ENCODE measurements at places on chromosomes 1 and 21. TPM values are rescaled to one million over a fixed set of nuclear protein-coding genes. Genes with fewer than 3 reads are reported as not detected.

GRCh38 chr1:182674346-182675246 lies 9.8 kb downstream of the RGS8 start:
- DNase-seq, result peak; percentile 14

- DNase-seq, result peak; percentile 33
Observed at GRCh38 chr1:41650028-41650880, 165.8 kb upstream of the EDN2 start.

GRCh38 chr1:20358761-20359263 lies 68.1 kb downstream of the VWA5B1 start:
- peak; percentile 77 for DNase-seq

The LINGO4 gene
- total RNA-seq, result 0.17 TPM

- no peak for DNase-seq
Observed at GRCh38 chr1:175690298-175690697, 53.1 kb downstream of the TNR start.

The SHE gene
- total RNA-seq, result 12.0 TPM

DNA sequence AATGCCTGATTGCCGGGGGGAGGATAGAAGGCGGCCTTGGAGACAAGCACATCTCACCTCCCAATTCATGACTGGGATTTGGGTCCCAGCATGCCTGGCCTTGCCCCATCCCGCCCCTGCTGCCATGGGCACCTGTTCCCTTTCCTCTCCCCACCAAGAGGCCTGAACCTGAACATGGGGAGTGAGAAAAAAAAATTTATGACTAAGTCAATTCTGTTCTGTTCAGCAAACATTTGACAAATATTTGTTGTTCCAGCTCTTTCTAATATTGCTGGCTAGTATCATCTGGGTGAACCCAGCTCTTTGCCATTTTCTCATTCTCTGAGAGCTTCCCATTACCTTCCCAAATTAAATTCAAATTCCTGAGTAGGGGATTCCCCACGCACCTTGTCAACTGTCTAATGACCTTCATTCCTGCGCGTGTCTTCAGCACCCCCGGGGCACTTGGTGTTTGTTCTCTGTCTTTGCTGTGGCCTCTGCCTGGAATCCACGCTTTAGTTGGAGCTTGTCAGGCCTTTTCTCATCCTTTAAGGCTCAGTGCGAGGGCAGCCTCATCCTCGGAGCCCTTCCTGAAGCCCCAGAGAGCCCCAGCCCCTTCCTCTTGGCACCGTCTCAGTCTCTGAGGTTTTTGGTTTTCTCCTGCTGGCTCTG lies 42.8 kb downstream of the ARHGEF10L start:
- no peak for DNase-seq

DNA sequence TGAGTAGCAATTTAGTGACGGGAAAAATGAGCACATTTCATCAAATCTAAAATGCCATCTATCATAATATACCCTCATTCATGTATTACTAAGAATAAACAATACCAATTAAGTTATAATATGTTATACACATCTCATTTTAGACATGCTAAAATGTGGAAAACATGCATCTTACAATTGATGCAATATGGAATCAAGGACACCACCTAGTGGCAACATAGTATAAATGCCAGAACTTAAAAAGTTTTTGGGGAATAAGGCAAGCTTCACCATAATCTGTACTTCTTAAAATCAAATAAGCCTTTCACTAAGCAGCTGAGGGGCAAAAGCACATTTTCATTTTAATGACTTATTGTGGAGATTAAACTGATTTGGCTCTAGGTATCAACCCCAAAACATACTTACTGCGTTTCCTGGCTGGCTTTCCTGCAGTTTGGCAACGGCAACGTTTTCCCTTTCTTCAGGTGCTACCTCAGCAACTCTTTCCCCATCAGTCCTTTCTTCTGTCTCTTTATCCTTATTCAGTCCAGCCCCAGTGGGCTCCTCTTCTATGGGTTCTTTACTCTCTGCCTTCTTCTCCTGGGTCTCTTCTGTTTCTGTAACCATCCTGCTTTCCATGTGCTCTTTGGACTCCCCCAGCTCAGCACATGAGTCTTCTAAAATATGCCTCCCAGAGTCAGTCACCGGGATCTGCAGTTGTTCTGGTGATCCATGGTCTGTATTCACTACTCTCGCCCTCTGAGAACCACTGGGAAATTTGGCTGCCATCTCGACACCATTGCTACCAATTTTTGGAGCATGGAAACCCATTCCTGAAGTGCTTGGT lies 11.4 kb downstream of the SDE2 start:
- DNase-seq, result no peak

DNA sequence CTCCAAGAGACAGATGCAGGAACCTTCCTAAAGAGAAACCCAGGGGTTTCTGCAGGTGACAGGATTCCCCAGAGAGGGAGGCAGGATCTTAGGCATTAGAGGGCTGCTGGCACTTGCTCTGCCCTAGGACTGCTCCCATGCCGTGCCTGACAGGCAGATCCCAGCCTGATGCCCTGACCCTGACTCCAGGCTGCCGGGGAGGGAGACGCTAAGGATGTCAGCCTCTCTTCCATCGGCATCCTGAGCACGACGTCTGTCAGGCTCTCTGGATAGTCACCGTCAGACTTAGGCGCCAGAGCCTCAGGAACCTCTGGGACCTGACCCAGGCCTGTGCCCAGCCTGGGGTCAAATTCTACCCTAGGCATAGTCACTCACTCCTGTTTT lies 157.1 kb downstream of the NPHP4 start:
- DNase-seq, result no peak

GRCh38 chr1:94050675-94051074 lies 70.3 kb downstream of the ABCA4 start:
- no peak for DNase-seq

The LRRC71 gene
- total RNA-seq, result not detected

The C1orf116 gene
- total RNA-seq, result 1.5 TPM

The INTS11 gene
- total RNA-seq, result 83.1 TPM

DNA sequence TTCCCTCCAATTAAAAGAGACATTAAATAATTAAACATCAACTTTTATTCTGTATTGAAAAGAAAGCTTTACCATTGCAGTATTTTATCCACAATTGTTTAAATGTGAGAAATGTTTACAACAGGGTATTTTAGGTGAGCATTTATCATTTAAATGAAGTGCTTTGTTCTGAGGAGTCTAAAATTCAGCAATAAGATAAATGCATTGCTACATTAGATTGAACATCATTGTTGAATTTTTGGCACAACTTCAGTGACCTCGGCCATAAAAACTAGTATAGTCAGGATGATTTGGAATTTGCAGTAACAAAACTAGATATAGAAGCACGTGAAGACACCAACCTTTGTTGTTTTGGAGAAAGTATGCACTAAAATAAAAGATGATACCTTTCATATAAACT lies 692.9 kb downstream of the USP25 start:
- no peak for DNase-seq

DNA sequence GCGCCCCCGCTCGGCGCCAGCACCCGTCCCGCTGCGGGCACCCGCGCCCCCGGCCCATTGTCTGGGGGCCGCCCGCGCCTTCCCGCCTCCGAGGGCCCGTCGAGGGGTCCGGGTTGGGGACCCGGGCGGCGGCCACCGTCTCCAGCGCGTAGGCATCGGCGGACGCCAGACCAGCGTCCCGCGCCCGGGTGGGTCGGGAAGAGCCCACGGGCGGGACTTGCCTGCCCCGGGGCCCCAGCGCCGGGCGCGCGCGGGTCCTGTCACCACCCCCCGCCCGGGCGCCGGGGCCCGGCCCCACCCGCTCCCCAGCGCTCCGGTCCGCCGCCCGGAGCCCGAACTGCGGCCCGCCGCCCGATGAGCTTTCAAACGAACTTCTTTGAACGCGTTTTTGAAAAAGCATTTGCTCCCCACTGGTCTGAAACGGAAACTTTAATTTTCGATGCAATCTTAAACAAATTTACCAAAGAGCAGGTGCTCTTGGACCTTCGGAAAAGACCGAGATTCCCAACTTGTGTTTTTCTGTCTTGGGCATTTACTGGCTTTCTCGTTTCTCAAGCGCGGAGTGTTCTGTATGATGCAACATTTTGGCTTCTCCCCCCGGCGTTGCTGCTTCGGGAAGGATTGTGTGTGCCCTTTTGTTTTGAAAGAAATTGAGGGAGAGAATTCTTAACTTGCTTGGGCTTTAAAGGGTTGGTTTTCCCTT lies 615 bp downstream of the CLIC4 start:
- peak; percentile 58 for DNase-seq

GRCh38 chr1:225451840-225452515 lies 24.1 kb upstream of the LBR start:
- DNase-seq, result no peak

DNA sequence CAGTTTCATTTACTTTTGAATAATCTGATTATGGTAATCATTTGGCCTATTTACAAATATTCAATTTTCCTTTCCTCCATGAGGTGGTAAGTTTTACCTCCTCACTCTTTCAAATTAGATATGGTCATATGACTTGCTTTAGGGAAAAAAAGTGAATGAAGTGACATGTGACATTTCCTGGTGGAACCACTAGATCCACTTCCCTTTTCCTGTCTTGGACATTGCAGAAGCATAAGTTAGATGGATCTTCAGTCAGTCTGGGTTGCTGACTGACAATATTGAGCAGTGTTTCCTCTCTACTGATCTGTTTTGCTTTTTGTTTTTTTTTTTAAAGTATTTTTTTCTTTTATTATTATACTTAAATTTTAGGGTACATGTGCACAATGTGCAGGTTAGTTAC lies 481.1 kb upstream of the PTBP2 start:
- no peak for DNase-seq

DNA sequence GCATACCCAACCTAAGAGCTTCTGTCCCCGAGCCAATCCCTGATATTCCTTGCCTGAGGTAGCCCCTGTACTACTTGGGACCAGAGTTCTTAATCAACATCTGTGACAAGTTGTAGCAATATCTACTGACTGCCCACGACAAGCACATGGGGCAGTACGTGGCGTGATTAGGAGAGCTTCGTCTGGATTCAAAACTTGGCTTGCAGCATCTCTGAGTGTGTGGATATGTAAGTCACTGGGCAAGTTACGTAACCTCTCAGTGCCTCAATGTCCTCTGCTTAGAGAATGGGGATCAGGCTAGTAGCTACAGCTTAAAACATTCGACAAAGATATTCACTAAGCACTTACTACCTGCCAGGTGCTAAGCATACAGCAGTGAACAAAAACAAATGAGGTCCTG lies 5.0 kb downstream of the HSPG2 start:
- DNase-seq, result no peak

DNA sequence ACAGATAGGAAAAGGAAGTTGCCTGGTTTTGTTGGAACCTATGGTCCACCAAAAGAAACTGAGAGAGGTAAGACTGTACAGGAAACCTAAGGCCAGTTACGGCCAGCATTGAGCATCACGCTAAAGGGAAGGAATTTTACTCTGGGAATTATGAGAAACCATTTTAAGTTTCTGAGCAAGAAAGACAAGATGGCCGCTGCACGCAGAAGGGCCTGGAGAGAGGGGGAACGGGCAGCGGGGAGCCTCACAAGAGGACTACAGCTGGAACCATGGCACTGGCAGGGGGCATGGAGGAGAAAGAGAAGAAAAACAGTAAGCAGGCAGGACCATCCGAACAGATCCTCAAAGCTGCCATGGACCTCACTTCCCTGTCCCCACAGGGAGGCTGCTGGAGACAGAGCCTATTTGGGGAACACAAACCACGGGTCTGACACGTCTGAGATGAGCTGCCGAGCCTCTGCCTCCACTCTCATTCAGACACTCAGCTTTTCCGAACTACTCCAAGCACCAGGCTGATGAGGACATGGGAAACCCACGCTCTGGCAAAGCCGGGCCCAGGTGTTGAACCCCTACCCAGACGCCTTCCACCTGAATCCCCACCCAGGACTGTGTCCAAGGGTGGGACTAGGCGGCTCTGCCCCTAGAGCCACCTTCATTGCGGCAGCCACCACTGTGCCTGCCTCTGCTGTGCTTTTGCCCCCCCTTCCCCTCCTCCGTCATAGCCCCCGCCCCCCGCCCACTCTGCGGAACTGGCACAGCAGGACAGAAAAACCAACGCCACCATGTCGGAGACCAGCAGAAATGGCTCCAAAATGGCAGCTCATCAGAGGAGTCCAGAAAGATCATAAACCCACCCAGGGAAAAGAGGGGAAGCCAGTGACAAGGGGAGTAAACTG lies 69.0 kb downstream of the CD46 start:
- DNase-seq, result no peak

DNA sequence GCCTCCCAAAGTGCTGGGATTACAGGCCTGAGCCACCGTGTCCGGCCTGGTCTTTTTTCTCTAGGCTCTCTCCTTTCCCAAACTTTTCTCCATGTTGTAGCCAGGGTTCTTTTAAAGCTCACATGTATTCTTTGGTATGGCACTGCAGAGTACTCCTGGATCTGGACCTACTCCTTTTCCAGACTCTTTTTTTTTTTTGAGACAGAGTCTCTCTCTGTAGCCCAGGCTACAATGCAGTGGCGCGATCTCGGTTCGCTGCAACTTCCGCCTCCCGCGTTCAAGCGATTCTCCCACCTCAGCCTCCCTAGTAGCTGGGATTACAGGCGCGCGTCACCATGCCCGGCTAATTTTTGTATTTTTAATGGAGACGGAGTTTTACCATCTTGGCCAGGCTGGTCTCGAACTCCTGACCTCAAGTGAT lies 602 bp upstream of the MED18 start:
- peak; percentile 14 for DNase-seq

The SH3BP5L gene
- 17.0 TPM for total RNA-seq

- no peak for DNase-seq
Observed at GRCh38 chr1:102190429-102190828, 193.7 kb upstream of the OLFM3 start.

The PTPRU gene
- total RNA-seq, result 24.8 TPM

The PUM1 gene
- 84.1 TPM for total RNA-seq

- DNase-seq, result no peak
Observed at GRCh38 chr1:227417756-227418480, 99.6 kb upstream of the CDC42BPA start.

The RXRG gene
- total RNA-seq, result 16.3 TPM

DNA sequence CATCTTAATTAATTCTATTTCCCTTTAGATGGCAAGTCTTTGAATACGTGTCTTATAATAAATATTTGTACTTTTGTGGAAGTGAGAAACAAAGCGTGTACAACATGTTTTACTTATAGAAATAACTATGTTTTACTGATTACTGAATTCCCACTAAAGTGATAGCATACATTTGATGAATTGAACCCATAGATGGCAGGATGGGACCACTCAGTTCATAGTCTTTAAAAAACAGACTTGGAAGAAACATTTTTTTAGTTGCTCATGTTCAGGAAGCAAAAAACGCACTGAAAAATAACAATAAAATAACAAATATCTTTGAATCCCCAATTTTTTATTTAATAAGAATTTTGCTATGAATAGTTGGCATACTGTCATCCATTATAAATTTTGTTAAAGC lies 507.1 kb upstream of the ZRANB2 start:
- DNase-seq, result no peak

The C1QA gene
- total RNA-seq, result 23.4 TPM

- no peak for DNase-seq
Observed at GRCh38 chr1:78351551-78352216, 139.1 kb upstream of the PTGFR start.

The MYCL gene
- total RNA-seq, result 0.30 TPM

GRCh38 chr1:109249654-109250401 lies 489 bp downstream of the CELSR2 start:
- no peak for DNase-seq

The OR2L2 gene
- total RNA-seq, result not detected

- no peak for DNase-seq
Observed at GRCh38 chr1:37159102-37159501, 124.8 kb upstream of the GRIK3 start.
